ENCODE measurements at places on chromosomes 5 and 9.

- DNase-seq, result peak; percentile 4
Measured at GRCh38 chr5:43191740-43192557, at the start of gene NIM1K. Gene NIM1K, plus strand, starts transcription at chr5:43192225. Its CDS starts 53,551 bp downstream, at chr5:43245776.

- DNase-seq, result no peak
Measured at GRCh38 chr5:140989254-140990020, 23.2 kb downstream of the PCDHAC2 start.

DNA sequence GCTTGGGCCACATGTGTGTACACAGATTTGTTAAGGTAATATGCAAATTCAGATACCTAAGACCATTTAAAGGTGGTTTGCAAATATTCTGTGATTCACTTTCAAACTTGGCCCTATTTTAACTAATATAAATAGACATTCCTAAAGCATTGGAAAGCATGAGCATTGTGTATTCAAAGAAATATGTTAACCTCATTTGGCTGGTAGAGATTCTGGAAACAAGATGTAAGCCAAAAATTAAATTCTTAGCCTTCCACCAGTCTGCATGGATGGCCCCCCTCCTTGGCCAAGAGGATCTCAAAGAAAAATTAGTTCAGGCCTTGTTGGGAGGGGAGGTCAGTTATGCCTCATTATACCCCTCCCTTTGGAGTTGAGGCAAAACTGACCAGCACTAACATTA is 38.7 kb upstream of the C6 start:
- no peak for DNase-seq

DNA sequence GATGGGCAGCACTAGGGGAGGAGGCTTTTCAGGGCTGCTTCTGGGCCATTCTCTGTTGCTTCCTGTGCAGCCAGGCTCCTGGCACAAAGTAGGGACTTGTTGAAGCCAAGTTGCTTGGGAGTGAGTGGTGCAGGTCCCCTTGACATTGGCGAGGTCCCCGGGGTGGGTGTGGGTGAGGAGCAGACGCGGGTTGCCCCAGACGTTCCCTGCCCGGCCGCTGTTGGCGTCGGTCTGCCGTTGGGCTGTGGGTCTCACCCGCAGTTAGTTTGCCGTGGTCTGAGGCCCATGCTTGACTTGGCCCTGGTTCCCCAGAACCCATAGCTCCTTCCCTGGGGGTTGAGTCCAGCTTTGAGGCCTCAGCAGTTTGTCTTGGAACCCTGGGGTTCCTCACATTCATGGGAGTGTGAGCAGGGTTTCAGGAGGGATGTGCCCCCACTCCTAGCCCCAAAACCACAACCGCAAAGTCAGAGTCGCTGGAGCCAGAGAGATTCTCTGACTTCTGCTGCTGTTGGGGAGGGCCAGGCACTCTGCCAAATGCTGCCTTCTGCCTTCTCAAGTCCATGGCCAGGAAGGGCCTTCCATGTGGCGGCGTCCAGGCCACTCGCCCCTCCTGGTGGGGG is 77.5 kb downstream of the RXRA start:
- peak; percentile 49 for DNase-seq

DNA sequence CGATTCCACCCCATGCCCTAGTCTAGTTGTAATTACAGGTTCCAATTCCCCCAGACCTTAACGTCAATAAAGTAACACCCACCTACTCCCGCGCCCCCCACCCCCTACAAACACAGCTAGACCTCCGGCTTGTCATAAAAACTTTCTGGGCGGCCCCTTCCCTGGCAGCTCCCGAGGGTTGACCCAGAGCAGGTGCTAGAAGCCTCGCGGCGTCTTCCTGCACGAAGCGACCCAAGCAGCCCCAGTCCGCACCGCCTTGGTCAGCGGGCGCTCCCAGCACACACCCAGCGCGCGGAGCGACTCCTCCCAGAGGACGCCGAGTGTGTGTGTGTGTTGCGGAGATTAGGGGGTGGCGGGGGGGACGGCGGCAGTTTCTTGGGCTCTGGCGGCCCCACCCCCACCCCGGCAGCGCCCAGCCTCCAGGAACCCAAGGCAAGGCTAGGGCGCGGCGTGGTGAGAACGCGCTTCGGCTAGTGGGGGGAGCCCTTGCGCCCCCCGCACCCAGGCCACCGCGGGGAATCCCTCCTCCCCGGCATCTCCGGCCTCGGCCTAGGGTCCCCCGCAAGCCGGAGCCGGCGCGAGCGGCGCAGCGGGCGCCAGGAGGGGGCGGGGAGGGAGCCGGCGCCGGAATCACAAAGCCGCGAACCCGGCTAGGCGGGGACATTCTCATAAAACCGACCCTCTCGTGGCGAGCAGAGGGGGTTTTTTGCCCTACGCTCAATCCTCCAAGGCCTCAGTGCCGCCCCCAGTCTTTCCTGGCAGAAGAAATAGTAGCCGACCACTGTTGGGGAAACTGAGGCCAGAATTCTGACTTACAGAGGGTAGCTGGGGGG is 2.2 kb downstream of the PCDH1 start:
- no peak for DNase-seq

- DNase-seq, result peak; percentile 53
Measured at GRCh38 chr5:72108202-72109061, 1.2 kb downstream of the MAP1B start.

DNA sequence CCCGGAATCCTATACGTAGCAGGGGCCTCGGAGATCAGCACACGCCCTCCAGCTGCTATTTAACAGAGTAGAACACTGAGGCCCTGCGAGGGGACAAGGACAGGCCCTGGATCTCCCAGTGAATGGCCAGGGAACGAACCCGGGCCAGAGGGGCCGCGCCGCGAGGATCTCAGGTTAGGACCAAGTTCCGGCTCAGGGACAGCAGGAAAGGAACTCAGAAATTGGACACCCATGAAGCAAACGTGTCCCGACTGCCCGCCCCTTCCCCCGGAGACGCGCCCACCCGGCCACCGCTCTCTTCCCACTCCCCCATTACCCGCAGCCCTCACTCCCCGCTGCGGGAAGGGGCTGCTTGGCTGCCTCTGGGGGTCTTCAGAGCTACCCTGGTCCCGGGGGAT is 1.0 kb upstream of the FOXE1 start:
- no peak for DNase-seq

- no peak for DNase-seq
Measured at GRCh38 chr9:107585465-107585864, 95.9 kb upstream of the KLF4 start.

DNA sequence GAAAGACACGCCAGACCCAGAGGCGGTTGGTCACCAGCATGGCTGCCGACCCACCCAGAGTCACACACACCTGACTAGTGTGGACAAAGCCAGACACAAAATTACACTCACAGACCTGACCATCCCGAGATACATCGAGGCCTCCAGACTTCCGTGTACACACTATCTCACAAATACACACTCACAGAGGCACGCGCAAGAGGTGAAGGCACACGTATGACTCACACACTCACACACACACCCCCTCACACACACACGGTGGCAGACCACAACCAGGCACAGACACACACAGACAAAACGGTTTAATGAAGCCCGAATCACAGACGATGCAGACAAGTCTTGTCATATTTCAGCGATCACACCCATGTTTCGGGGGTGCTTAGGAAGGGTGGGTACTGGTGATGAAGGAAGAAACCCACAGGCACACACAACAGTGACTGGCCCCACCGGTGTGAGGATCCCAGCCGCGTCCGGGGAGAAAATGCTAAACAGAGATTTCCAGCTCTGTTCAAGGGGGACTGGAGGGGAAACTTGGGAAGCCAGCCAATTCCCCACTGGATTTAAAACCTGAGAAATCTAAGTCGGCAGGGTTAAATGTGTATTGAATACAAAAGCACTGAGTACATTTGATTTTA is 51.3 kb downstream of the CRB2 start:
- no peak for DNase-seq

DNA sequence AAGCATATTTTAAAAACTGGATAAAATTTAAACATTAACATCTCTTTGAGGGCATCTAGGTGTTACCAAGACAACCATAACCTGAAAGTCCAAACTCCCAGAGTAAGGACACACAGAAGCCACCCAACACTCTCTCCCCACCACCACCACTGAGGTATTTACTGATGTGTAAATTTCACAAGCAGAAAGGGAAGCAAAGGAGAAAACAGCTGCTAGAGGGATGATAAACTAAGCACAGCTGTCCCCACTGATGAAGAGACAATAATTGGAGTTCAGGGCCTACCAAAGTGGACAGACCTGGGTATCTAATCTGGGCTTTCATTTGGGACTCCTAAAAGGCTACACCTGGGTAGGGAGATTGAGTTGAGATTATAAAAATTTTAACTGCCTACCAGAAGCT is 63.6 kb downstream of the FRMD3 start:
- DNase-seq, result no peak

- DNase-seq, result no peak
Measured at GRCh38 chr9:37156781-37157356, 36.5 kb downstream of the ZCCHC7 start.

- DNase-seq, result no peak
Measured at GRCh38 chr9:34501889-34502425, 20.8 kb downstream of the ENHO start.

- DNase-seq, result no peak
Measured at GRCh38 chr5:84381502-84382362, 2.9 kb downstream of the EDIL3 start.

DNA sequence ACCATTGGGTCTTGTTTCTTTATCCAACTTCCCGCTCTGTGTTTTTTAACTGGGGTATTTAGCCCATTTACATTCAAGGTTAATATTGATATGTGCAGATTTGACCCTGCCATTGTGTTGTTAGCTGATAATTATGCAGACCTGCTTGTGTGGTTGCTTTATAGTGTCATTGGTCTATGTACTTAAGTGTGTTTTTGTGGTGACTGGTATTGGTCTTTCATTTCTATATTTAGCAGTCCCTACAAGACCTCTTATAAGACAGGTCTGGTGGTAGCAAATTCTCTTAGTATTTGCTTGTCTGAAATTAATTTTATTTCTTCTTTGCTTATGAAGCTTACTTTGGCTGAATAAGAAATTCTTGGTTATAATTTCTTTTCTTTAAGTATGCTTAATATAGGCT is 698.1 kb downstream of the DTWD2 start:
- no peak for DNase-seq

GRCh38 chr9:82987370-82988189 is 75.4 kb downstream of the RASEF start:
- no peak for DNase-seq

- no peak for DNase-seq
Measured at GRCh38 chr9:123861086-123861755, 68.7 kb downstream of the DENND1A start.

- DNase-seq, result no peak
Measured at GRCh38 chr9:650362-650761, 191.1 kb upstream of the DMRT1 start.

DNA sequence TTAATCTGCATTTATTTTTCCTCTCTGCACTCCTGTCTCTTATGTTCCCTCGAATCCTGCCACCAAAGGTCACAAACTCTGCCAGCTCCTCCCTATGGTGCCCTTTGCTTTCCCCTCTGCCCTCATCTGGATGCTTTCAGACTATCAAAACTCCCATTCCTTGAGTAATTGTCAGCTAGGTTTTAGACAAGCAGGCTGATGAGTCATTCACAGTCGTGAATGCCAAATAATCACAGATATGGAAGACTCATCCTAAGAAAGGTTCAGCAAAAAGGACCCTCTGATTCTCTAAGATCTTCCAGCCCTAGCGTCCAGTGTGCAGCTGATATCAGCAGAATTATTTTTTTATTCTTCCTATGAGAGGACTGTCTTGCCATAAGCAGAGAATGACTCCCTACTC is 104.5 kb upstream of the NUDT12 start:
- DNase-seq, result no peak

- DNase-seq, result no peak
Measured at GRCh38 chr5:135830876-135831275, 3.6 kb upstream of the SLC25A48 start.

GRCh38 chr5:136020383-136021015 is 8.3 kb upstream of the TGFBI start:
- no peak for DNase-seq

GRCh38 chr9:9112001-9112720 is 1312.6 kb upstream of the DMAC1 start:
- DNase-seq, result no peak

GRCh38 chr9:131398204-131398603 is 4.3 kb downstream of the PRRC2B start:
- DNase-seq, result no peak

GRCh38 chr5:33679791-33680190 is 212.0 kb downstream of the ADAMTS12 start:
- no peak for DNase-seq

- no peak for DNase-seq
Measured at GRCh38 chr9:69759021-69759420, 790 bp downstream of the PTAR1 start.

DNA sequence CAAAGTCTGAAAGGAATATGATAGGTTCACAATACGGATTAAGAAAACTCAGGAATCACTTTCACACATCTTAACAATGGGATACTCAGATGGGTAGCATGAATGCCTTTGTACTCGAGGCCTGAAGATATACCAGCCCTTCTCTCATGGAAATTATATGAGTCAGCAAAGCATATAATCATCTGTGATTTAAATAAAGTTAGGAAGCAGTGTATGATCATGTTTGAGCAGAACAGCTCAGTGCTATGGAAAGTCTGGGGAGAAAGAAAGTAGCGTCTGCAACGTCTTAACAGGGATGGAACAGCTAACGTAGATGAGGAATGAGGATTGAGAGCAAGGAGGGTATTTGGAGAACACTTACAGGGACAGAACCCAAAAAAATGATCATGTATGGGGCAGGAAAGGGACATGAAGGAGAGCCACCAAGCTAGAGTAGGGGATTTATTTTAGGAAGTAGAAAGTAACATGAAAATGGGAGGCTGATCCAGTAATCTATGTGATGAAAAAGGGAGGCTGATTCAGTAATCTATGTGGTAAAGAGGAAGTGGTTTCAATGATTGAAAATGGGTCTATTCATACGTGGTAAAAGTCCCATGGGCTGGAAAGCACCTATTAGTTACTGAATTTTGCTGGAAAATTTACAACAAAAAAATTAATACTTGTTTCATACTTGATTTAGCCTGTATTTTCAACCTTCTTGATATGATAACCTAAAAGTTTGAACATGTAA is 85.9 kb downstream of the GNA14 start:
- no peak for DNase-seq

DNA sequence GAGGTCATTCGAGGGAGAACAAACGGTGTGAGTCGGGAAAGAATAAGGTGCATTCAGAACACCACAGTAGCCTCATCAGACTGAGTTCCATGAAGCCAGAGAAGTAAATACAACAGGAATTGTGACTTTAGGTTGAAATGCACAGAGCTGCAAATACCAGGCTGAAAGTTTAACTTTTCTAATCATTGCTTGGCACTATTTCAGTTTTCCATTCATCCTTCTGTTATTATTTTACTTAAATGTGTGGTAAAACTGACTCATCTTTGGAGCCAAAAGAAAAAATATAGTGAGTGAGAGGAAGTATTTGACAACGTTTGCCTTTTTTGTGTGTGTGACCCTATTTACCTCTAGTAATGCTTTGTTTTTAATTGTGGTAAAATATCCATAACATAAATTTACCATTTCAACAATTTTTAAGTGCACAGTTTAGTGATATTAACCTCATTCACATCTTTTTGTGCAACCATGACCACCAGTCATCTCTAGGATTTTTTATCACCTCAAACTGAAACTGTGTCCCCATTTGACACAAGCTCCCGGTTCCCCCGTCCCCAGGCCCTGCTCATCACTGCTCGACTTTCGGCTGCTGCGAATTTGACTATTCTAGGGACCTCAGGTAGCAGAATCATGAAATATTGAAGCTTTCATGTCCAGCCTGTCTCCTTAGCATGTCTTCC is 166.8 kb downstream of the HSD17B3 start:
- no peak for DNase-seq
